Smooth muscle cell of the brain vasculature (primary cell): ENCODE measurements at places on chromosomes 4 and X.

- no peak for DNase-seq
Measured at GRCh38 chr4:22986881-22987280, 294.1 kb downstream of the GBA3 start.

DNA sequence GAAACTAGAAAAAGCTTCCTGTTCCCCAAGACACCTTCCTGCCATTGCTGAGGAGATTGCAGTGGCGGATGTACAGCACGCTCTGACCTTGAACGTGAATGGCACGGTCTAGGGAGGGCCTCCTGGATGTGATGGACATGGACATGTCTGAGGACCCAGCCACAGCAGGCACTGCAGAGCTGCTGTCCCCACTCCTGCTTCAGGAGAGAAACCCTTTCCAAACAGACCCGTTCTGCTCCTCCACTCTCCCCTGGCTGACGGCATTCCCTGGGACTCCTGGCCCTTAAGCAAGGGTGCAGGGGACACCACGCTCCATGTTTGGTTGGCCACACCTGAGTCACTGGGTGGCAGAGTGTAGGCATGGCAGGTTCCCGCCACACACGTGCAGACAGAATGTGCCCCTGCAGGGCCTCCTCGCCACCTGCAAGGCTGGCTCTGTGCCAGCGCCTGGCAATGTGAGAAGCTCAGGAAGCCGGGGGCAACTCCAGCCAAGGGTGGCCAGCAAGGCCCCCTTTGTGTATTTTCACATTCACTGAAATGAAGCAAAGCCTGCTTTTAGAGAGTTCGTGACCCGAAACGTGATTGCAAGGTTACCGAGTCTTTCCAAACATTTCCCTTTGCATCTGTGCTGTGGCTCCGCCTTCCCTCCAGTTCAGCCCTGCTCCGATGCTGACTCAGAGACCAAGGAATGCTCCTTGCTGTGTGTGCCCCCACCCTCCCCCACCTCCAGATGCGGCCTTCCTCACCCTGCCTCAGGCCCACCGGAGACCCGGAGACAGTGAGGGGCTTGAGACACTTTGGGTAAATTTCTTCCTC, 46.1 kb downstream of the HTRA3 start:
- peak; percentile 37 for DNase-seq

GRCh38 chr4:76238236-76238635, 13.3 kb upstream of the FAM47E start:
- DNase-seq = no peak

GRCh38 chr4:71495454-71495853, 156.6 kb downstream of the SLC4A4 start:
- DNase-seq = no peak

DNA sequence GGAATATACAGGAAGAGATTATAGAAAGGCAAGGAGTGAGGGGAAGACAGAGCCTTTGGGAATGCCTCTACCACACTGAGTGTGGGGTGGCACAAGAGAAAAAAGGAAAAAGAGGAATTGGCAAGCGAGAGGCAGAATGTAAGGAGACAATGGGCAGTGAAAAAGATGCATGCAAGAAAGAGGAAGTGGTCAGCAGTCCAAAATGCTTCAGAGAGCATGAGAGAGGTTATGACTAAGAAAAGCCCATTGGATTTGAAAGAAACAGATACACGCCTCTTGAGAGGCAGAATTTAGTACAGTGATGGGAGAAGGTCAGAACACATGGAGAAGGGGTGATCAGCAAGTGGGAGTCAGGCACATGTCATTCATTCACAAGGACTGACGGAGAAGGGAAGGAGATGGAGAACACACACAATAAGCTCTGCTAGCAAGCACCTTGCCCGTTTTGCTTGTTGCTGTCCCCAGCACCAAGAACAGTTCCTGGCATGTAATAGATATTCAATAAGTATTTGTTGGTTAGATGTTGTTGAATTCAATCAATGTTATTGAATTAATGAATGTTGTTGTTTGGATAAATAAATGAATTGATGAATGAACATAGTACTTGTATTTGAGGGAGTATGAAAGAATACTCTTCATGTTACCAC, 6.3 kb downstream of the DCHS2 start:
- DNase-seq = no peak

GRCh38 chr4:85956293-85956945, 403.4 kb downstream of the MAPK10 start:
- DNase-seq = no peak

- no peak for DNase-seq
Measured at GRCh38 chr4:88276952-88277710, 7.2 kb downstream of the PPM1K start.

DNA sequence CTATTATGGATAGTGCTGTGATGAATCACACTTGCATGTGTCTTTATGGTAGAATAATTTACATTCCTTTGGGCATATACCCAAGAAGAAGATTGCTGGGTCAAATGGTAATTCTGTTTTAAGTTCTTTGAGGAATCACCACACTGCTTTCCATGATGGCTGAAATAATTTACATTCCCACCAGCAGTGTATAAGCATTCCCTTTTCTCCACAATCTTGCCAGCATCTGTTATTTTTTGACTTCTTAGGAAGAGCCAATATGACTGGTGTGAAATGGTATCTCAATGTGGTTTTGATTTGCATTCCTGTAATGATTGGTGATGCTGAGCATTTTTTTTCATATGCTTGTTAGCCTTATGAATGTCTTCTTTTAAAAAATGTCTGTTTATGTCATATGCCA, 1120.2 kb downstream of the ARAP2 start:
- DNase-seq = no peak

GRCh38 chr4:119231491-119231890, 19.0 kb downstream of the USP53 start:
- DNase-seq = no peak

DNA sequence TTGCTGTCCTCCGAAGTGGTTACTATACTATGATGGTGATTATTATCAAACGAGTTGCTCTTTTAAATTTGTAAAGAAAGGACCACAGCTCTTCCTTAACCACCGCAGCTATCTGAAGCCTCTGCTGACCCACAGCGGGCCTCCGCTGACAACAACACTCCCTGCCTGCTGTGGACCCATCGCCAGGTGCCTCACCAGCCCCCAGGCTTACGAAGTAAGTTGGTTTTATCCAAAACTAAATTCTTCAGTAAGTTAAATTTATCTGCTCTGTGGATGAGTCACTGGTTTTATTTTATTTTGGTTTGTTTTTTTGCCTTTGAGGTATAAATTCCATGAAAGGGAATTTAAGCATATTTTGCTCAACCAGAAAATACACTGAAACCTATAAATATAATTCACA, 54.7 kb downstream of the SLC9A6 start:
- DNase-seq = no peak

- peak; percentile 3 for DNase-seq
Measured at GRCh38 chr4:101865501-101866062, 75.1 kb downstream of the BANK1 start.

- no peak for DNase-seq
Measured at GRCh38 chrX:96861661-96862060, 22.0 kb upstream of the RPA4 start.

DNA sequence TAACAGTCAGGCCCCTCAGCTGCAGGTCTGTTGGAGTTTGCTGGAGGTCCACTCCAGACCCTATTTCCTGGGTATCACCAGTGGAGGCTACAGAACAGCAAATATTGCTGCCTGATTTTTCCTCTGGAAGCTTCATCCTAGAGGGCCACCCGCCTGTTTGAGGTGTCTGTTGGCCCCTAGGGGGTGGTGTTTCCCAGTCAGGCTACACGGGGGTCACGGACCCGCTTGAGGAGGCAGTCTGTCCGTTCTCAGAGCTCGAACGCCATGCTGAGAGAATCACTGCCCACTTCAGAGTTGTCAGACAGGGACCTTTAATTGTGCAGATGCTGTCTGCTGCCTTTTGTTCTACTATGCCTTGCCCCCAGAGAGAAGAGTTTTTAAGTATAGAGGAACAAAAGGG, 160.8 kb downstream of the DKK2 start:
- DNase-seq = no peak
